ENCODE measurements at places on chromosomes 11 and 22.

- DNase-seq, result no peak
These were observed 15.3 kb upstream of the RAB30 start for GRCh38 chr11:83087035-83087434.

GRCh38 chr11:91927448-91927847 is 297.2 kb upstream of the FAT3 start:
- DNase-seq, result no peak

GRCh38 chr22:42972649-42973535 is 42.1 kb downstream of the PACSIN2 start:
- DNase-seq, result no peak

- no peak for DNase-seq
These were observed 21.0 kb upstream of the UBASH3B start for GRCh38 chr11:122634501-122634900.

DNA sequence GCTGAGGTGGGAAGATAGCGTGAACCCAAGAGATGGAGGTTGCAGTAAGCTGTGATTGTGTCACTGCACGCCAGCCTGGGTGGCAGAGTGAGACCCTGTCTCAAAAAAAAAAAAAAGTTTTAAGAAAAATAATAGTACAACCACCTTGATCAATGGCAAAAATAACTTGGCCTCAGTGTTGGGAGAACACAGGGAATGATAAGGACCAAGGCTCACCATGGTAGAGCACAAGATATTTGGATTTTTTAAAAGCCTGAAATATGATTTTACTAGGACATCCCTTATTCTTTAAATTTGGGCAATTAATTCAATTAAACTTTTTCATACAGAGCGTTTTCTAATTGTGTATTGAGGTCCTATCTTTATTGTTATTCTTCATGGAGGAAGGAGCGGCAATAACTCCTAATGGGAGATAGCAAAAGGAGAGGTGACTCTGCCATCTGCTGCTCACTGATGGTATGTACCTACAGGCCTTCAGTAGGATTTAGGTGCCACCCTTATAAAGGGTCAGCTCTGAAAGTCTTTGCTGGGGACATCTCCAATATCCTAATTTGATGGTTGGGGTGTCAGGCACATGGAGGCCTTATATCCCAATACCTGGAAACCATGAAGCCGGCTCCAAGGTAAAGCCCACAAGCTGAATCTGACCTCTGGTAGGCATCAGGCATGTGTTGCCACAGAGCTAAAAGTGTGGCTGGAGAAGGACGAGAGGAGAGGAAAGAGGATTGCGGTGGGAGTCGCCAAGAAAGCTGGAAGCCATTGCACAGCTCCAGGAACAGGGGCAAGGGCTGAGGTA is 21.9 kb upstream of the POLD3 start:
- DNase-seq, result peak; percentile 11

DNA sequence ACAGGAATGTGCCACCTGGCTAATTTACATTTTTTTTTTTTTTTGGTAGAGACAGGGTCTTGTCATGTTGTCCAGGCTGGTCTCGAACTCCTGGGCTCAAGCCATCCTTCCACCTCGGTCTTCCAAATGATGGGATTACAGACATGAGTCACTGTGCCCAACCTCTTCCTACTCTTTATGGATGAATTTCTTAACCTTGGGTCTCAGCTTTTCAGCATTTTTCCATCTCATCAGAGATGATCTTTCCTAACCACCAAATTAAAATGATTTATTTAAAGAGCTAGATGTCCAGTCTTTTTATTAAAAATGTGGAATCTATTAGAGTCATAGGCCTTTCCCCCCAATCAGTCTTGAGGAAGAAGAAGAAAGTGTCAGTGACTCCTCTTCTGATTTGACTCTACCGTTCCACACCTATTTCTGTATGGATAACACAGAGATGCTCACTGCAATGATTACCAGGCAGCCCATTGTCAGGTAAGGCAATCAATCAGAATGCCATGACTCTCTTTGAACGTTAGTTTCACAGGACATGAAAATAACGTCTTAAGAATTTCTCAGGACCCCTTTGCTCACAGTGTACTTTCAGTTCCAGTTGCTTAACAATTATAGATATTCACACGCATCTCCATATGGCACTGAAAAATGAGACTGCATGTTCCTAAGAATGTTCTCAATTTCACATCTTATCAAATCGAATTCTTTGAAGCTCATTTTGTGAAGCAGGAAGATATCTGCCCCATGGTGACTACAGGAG is 51.0 kb downstream of the MIAT start:
- DNase-seq, result no peak

DNA sequence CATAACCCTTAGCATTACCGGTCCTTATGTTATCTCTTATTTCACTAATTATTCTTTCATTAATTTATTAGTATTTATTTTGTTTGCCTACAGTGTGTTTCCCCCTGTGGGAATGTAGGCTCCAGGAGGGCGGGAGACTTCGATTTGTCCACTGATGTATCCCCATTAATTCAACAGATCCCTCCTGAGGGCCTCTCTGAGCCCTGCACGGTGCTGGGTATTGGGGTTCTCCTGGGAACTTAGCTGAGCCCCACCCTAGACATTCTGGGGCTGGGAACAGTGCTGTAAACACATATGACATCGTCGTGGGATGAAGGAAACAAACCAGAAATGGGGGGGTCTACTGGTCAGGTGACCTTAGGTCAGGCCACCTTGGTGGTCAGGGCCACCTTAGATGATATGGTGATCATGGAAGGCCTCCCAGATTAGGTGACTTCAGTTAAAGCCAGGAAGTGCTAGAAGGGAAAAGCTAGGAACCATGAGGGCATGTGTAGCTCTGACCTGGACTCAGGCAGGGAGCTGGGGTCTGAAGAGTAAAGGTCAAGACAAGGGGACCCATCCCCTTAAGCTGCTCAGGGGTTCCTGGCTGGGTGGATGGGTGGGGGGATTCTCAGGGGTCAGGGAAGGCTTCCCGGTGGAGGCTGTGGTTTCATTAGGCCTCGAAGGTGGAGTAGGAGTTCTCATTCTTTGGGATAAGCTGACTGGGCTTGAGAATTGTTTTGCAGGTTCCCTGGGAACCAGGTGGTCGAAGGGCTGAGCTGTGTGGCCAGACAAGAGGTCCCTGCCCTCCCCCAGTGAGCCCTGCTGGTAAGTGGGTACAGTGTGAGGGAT is 1.0 kb downstream of the PHETA2 start:
- no peak for DNase-seq

DNA sequence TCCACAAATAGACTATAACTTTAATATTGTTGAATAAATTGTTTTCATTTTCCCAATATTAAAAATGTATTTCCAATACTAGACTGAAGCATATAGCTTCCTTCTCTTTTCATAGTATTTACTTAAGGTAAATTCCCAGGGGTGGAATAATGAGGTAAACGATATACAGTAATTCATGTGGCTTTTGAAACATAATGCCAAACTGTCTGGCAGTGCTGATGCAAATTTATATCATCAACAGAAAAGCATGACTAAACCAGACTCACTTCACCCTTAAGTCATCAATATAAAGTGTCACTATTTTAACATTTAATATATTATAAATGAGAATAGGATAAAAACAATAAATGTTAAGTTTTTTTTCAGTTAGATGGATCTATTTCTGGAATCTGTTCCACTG is 13.6 kb downstream of the C2CD3 start:
- DNase-seq, result no peak

GRCh38 chr11:69460540-69461257 is 20.8 kb upstream of the LINC01488 start:
- DNase-seq, result no peak

DNA sequence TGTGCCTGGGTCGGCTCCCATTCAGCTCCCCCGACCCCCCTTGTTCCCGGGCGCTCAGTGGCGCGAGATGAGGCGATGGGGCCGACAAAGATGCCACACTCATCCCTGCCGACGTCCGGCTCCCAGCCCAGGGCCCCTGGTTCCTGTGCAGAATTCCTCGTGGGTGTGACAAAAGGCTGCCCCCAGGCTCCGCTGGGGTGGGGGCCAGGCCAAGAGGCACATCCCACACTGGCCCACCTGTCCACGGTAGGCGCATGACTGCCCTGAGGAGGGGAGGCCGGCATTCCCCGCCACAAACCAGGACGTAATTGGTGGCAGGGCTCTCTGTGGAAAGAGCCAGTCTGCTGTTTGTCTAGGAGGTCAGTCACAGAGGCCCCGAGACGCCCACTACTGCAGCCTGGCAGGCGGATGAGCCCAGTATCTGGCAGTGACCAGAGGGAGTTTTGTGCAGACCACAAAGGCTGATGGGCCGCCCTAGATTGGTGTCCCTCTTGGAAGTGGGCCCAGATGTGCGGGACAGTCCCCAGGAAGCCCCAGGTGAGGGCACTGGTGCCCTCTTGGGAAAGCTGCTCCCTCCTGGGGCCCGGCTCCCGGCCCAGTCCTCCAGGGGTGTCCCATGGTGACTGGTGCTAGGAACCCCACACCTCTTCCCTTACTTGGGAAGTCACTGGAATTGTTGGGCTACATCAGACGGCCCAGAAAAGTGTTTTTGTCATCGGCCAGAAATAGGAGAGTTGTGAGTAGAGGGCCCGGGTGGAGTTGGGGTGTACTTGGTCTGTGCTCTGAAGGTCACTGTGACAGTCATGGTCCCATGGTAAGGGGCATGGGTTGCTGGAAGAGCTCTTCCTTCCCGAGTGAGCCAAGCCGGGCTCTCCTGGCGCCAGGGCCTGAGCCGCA is 5.8 kb downstream of the CCND1 start:
- no peak for DNase-seq

GRCh38 chr11:94757037-94757735 is 11.0 kb upstream of the AMOTL1 start:
- DNase-seq, result no peak

DNA sequence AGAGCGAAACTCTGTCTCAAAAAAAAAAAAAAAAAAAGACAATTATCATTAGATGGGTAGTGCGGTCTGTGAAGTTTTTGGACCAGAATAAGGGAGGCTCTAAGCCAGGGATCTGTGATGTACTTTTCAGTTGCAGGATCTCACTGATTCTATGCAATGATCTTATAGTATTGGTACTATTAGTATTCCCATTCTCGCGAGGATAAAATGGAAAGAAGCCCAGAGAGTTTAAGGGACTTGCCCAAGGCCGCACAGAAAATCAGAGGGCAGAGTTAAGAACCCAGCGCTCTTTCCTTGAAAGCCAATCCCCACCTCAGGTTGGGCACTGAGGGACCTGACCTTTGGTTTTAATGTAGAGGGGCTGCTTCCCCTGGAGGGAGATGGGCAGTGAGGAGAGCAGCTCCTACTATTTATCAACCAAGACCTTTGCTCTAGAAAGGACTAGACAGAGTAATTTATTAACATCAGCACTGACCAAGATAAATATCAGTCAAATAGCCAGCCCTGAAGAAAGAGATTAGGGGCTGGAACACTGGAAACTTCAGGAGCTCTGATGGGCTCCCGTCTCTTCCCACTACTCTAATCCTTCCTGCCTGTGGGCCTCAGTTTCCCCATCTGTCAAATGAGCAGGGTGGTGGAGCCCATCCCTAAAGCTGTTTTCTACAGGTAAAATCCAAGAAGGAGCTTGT is 6.0 kb downstream of the NIPSNAP1 start:
- no peak for DNase-seq
